ENCODE measurements at places on chromosomes 6 and 20.

- no peak for DNase-seq
These were observed 123.1 kb downstream of the CDKAL1 start for GRCh38 chr6:20657274-20657800.

GRCh38 chr20:57589728-57590484 lies 29.0 kb downstream of the PCK1 start:
- no peak for DNase-seq

DNA sequence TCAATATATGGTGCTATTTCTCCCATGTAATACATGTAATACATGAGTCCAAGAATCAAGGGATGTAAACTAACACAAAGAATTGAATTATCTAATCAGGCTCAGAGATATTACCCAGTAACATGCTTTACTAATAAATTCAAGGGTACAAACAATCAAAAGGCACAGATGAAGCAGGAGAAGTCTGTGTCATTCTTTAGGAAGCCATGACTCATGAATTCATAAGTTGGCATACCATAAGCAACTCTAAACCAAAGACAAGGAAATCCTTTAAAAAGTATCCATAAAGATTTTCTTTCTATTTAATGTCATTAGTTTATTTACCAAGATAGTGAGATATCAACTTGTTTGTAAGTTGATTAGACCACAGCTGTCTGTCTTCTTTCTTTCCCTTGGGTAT lies 446.0 kb upstream of the IMPG1 start:
- DNase-seq: no peak

- no peak for DNase-seq
These were observed 11.8 kb downstream of the FAM110A start for GRCh38 chr20:845226-845868.

DNA sequence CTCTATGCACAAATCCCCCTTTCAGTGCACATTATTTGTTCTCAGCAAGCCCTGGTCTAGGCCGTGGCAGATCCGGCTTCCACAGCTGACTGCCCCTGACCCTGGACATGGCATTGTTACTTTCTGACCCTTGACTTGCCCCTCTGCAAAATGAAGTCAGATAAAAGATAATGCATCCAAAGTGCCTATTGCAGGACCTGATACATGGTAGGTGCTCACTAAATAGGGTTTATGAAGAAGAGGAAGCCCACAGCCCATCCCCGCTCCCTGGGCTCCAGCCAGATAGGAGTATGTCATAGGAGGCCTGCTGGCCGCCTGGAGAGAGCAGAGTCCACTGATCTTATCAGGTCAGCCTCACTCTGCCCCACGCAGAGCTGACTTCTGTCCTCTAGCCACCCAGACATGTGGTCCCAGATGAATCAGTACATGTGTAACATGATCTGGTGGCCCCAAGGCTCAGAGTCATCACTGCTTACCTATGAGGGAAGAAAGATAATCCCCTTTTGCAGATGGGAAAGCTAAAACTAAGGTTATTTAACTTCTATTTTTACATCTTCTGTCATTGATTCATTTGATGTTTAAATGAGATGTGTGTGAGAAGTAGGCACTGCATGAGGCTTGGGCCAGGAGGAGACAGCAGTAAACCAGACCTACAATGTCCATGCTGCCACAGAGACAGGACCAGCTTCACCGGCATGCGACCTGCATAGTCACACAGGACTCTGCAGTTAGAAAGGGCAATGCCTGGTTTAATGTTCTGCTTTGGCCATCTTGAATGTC lies 20.4 kb downstream of the MAFB start:
- DNase-seq: no peak

- no peak for DNase-seq
These were observed 32.7 kb upstream of the COL21A1 start for GRCh38 chr6:56280126-56280525.

GRCh38 chr6:163408352-163408991 lies 6.0 kb upstream of the QKI start:
- DNase-seq: no peak

DNA sequence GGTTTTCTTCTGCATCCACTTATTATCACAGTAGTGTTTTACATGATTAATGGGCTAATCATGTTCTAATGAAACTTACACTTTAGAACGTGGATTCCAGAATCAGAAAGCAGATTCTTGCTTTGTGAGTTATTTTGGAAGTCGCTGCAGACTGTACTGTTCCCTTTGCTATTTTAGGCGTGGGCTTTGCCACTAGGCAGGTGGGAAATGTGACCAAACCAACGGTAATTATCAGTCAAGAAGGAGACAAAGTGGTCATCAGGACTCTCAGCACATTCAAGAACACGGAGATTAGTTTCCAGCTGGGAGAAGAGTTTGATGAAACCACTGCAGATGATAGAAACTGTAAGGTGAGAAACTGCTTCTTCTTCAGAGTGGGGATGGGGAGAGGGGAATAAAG lies 598 bp downstream of the FABP7 start:
- no peak for DNase-seq

- DNase-seq: no peak
These were observed 107.8 kb downstream of the COL19A1 start for GRCh38 chr6:69974193-69974592.

DNA sequence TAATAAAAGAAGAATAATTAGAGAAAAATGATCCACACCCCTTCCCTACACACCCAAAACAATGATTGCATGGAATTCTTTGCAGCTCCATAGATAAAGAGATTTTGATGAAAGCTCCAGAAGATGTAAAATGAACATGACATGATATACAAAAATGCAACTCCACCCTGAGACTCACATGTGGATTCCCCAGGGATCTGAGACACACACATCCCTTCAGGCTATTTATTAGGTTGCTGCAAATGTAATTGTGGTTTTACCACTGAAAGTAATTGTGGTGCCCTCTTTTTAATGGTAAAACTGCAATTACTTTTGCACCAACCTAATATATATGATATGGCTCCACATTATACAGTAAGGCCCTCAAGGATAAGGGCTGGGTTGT lies 40.4 kb upstream of the TBC1D7 start:
- no peak for DNase-seq

DNA sequence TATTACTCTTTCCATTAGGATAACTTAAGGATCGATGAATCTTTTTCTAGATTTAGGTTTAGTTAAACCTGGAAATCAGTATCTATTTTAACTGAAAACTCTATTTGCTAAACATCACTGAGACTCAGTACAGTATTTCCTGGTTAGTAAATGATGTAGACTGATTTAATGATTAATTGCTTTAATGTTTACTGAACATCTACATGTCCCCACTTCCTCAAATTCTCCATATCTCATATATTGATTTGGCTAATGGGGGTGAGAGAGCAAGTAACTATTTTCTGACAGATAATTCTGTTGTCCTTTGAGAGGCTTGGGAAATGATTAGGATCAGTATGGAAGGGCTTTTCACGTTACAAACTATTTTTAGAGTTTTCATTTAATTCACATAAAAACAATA lies 10.3 kb downstream of the MKKS start:
- no peak for DNase-seq

- no peak for DNase-seq
These were observed 37.0 kb downstream of the BCKDHB start for GRCh38 chr6:80143419-80143937.

DNA sequence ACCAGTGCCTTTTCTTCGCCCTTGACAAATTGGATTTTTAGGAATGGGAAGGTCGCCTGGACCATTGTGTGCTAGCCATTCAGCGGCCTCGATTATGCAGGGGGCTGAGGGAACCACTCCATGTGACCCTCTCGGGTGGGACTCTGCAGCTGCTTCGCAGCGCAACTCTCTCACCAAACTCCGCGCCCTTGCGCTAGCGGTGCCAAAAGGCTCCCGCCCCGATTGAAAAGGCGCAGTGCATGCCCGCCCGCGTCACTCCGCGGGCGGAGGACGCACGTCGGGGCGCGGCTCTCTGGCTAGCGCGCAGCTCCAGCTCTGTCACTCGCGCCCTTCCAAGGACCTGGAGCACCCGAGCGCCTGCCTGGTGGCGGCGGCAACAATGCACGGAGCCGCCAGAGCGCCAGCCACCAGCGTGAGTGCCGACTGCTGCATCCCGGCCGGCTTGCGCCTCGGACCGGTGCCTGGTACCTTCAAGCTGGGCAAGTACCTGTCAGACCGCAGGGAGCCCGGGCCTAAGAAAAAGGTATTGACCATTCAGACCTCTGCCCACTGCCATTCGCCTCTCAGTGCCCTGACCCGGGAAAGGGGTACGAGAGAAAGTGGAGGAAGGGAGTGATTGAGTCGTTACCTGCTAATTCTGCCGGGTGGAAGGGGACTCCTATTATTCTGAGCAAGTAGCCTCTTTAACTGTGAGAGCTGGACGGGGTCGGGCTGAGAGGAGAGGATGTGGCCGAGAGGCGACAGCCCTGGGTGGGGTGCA lies at the start of gene PRDM13:
PRDM13 (plus strand) TSS at position 178 of the 760 bp plus-strand sequence; CDS start at position 380, 202 bp downstream.
- DNase-seq: no peak

DNA sequence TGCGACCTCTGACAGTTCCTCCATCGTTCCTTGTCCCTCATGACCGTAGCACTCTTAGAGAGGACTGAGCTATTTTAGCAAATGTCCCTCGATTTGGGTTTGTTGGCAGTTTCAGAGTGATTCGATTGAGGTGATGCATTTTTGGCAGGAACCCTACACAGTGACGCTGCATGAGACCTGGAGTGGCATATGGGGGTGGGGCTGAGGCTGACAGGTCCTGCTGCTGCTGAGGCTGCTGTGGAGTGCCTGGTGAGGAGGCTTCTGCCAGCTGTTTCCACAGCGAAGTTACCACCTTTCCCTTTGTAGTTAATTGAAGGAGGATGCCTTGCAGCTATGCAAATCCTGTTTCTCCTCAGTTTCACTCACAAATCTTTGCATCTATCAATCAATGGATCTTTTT lies 19.8 kb downstream of the PXDC1 start:
- no peak for DNase-seq

GRCh38 chr6:13761361-13762036 lies 49.9 kb upstream of the RANBP9 start:
- DNase-seq: no peak
